Stimulated activated CD4-positive, alpha-beta T cell treated with anti-CD3 and anti-CD28 coated beads, Interleukin-4, amount 100 ng/mL, for 48 hours (primary cell): ENCODE measurements at places on chromosomes 13 and 19.

GRCh38 chr19:45771311-45771933 is 2.4 kb upstream of the SIX5 start:
- DNase-seq, result no peak

DNA sequence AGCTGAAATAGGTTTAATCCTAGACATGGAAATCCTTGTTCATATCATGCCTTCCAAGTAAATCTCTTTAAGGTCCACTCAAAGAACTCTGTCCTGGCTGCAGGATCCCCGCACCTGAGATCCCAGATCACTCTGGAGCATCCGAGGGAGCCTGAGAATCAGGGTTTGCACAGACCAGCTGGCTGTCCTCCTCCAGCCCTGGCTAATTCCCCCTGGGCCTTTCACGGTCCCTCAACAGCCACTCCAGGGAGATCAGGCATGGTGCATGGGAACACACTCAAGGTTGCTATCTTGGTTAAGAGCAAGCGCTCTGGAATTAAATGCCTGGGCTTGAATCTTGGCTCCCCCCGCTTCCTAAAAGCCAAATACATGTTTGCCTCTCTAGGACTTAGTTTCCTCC is 130.8 kb downstream of the IRS2 start:
- DNase-seq, result no peak

DNA sequence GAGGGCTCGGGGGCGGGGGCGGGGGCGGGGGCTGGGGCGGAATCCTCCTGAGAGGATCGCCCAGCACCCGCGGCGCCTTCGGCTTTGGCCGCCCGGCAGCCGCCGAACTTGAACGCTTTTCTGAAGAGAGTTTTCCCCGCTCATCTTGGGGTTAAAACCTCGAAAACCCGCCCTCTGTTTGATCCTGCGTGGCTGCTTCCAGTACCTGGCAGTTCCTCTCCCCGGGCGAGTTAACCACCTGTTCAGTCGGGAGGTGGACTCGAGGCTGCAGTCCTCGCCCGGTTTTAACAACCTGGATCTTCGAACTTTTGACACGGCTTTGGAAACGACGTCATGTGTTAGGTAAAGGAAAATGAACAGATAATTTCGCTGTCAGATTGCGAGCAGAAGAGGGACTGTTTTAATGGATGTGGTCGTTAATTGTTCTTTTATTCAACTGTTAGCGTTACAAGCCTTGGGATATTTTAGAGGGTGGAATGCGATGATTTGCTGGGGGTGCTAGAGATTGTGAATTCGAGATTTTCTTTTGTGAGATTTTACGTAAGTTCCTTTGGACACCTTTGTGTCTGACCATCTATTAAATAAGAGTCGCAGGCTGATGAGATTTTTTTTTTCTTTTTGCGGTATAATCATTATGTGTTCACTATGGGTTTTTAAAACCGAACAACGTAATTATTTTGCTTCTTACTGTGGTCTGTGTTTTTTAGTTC is 1.0 kb downstream of the FNDC3A start:
- no peak for DNase-seq

DNA sequence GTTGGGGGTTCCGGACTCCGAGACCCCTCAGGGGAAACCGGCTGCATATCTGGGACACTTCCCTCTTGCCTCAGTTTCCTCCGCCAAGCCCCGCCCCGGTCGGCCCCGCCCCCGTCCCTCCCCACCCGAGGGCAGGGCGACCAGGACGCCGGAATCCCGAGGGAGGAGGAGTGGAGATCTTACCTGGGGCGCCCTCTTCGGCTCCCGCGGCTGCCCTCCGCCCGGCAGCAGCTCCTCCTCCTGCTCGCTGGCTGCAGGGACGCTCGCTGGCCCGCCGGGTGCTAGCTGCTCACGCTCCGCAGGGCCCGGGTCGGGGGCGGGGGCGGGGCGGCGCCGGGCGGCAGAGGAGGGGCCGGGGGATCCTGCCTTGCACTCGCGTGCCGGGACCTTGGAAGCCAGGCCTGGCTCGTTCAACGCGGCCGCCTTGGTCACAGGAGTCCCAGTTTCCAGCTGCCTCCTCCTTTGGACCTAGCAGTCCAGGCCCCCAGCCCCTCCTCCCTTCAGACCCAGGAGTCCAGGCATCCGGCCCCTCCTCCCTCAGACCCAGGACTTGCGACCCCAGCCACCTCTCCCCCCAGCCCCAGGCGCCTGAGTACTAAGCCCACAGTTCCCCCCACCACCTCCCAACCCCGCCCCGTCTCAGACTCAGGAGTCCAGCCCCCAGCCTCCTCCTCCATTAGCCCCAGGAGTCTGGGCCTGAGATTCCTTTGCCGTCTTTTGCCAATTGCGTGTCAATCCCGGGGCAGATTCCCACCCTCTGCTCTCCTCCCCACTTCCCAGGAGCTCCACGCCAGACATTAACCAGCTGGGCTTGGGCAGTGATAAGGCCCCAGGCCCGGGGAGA is at the start of gene NTF4:
TSS of gene NTF4 (minus strand) at position 51 of the 844 bp plus-strand sequence. CDS start 2,821 bp downstream, outside the sequence.
- no peak for DNase-seq

DNA sequence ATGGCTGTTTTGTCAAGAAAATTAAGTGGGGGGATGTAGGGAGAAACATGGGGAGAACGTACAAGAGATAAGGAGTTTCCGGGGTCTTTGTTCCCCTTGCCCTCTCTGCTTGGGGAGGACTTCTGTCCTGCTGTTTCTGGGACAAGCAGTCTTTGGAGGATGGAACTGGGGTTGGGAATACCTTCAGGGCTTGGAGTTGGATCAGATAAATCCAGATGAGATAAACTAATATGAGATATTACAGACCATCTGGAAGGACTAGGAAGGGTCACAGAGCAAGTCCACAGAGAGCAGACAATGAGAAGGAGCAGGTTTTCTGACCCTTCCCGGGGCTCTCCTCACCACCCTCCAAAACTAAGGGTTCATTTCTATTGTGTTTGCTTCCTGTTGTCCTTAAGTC is 237.5 kb downstream of the TSHZ3 start:
- no peak for DNase-seq

DNA sequence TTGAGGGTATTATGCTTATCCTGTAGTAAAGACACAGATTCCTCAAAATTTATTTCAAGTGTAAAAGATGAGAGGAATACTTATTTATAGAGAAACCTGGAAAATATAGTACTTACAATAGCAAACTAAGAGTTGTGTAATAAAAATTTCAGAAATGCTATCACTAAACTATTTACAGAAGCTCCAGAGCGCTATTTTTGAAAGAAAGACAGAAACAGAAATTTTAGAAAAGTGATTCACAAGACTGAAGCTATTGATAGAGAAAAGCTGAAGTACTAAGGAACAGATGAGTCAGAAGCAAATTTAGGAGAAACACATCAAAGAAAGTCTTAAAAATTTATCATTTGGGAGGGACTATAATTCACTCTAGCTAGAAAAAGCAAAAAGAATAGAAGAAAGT is 1174.2 kb downstream of the DIAPH3 start:
- DNase-seq, result no peak

DNA sequence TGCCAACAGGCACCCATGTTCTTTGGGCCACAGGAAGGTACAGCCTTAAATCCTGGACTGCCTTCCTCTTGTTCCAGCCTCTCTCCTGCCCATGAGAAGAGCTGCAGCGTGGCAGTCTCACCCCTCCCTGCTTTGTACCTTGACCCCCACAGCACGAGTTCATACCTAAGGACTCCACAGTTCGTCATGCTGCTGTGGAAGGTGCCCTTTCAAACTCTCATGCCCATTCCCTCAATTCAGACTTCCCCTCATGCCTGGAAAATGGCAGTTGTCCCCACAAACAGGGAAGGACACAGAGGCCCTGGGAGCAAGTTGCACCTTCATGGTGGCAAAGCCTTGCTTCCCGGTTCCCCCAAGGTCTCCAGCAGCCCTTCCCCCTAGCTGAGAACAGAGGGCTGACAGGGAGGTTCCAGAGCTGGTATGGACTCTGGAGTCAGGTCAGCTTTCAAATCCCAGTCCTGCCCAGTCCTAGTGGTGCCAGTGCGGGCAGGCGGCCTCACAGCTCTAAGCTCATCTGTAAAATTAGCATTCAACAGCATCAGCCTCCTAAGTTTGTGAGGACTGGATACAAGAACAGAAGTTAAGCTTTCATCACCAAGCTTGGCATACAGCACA is 8.6 kb downstream of the GSK3A start:
- DNase-seq, result no peak

- no peak for DNase-seq
These were observed 257.7 kb downstream of the SPRY2 start for GRCh38 chr13:80083081-80083852.
